Right ventricle myocardium superior (tissue), 1 donor: ENCODE measurements at places on chromosomes 7 and 10. TPM values are rescaled to one million over a fixed set of nuclear protein-coding genes. Genes with fewer than 3 reads are reported as not detected.

DNA sequence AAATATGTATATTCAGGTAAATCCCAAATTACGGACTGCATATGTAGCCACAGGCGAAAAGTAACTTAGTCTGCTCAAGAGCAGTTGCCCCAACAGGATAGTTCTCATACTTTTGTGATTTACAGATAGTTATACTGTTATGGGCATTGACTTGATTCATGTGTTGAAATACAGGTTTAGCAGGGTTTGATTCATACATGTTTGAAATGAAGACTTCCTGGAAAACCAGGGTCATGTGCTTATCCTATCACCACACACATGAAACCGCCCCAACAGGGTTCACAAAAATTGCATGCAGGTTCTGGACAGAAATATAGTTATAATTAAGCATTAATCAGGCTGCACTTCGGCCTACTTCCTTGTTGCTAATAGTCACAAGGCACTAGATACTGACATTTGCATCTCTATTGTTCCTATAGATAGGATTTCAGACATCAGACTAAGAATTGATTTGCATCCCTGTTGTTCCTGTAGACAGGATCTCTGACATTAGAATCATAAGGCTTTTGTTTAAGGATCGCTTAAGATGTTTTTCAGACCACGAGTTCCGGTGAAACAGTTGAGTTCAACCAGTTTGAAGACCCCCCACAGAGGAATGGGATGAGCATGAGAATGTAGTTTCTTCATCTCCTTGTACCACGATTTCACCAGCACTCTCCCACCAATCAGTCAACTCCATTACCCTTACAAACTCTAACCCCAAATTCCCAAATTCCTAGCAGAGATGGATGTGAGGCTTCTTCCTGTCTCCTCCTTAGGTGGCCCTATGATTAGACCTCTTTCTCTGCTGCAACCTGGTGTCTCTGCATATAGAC is 2.0 kb upstream of the ZNF398 start:
- DNase-seq: no peak

GRCh38 chr7:74454021-74454924 is 567 bp downstream of the GTF2IRD1 start:
- DNase-seq: no peak

- no peak for DNase-seq
Measured at GRCh38 chr10:36345807-36346206, 703.7 kb upstream of the FZD8 start.

DNA sequence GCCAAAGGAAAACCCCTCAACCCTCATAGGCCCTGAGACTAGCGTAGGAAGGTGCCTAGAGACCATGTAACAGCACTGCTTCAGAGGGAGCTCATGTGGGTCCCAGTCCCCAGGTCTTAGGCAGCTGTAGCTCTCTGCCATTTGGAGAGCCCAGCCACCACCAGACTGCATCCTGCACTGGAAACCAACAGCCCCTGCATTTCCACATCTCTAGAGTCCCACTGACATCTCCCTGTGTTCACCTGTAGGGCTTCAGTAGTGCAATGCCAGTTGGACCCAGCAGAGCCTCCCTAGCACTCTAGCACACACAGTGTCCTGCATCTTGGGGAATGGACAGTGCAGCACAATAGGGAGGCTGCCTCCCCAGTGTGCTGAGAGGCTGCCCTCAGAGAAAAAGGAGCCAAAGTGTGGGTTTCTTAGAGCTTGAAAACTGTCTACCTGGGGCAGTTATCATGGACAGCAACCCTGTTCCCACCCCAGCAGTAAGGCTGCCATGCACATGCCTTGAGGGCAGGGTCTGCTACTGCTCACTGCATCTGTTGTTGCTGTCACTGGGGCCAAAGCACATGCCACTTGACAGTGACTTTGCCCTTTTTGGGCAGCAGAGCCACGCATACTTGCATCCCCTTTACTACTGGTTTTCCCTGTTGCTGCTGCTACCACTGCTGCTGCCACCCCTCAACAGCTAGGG is 46.7 kb upstream of the ANTXRL start:
- no peak for DNase-seq

ITGB8 gene
- 1.9 TPM for total RNA-seq

IKZF1 gene
- total RNA-seq: 2.4 TPM
